ENCODE measurements at places on chromosomes 4 and X. TPM values are rescaled to one million over a fixed set of nuclear protein-coding genes. Genes with fewer than 3 reads are reported as not detected.

DNA sequence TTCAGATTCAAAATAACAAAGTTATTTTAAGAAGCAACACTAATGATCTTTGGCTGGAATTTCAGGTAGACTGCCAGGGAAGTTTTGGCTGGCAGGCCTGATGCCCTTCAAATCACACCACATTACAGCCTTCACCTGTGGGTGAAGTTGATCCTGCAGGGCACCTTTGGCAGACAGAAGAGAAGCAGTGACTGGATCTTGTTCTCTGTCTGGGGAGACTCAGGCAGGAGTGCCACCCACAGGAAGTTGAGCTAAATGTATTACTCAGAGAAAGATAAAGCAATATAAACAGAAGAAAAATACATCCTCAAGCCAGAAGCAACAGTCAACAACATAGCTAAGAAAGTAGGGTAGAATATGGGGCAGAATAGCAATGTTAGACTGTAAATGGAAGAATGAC is 12.8 kb upstream of the CFAP299 start:
- peak; percentile 24 for DNase-seq

Gene ZNF41
- 12.2 TPM for total RNA-seq

Gene FAM9C
- total RNA-seq, result not detected

Gene MAGEA2
- not detected for total RNA-seq

Gene SPACA5
- total RNA-seq, result not detected

- DNase-seq, result no peak
These were observed 26.4 kb downstream of the GAK start for GRCh38 chr4:905485-906338.

DNA sequence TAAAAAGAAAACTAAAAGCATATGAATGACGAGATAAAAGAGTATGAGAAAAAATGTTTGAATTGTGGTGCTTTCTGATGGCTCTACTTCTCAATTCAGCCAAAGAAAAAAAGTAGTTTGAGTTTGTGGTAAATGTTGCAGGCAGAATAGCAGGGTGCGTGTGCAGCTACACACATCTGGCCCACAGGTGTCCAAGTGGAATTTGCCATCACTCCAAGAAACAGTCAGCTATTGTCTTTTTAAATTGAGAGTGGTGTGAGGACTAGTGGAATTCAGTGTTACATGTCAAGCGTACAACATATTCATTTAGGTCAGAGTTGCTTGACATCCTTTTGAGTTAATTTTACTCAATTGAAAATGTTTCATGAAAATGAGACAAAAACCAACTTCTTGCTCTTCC is 424.8 kb upstream of the MAD2L1 start:
- DNase-seq, result no peak

- DNase-seq, result no peak
These were observed 7.2 kb downstream of the IBSP start for GRCh38 chr4:87806520-87806919.

DNA sequence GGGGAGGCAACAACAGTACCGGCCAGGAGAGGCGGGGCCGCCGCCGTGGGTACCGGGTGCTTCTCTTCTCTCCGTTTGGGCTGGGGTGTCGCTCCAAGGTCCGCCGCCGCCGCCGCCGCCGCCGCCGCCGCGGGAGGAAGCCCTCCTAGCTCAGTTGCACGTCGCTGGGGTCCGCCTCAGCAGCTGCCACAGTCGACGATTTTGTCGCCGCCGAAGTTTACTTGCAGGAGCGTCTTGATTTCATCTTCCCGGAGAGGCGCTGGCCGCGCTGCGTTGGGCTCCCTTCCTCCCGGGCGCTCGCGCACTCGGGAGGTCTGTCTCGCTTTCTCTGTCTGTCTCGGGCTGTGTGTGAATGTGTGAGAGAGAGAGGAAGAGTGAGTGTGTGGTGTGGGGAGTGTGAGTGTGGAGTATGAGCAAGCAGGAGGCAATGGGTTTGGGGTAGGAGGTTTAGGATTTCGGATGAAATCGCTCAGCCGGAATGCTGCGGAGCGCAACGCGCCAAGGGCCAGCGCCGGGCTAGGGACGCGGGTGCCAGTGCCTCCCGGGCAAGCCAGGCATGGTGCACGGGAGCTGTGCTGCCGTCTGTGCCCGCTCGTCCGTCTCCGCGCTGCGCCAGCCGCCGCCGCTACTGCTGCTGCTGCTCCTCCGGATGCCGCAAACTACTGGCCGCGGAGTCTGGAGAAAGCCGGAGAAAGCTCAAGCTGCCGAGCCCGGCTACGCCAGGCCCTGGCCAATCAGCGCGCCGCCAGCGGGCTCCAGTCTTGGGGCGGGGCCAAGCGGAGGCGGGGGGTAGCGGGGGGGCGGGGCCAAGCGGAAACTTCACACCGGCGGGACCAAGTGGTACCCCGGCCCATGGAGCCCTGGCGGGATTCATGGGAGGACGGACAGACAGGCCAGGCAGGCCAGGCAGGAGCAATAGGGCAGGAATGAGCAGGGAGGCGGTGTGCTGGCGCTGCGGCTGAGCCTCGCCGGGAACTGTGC is at the start of gene PCDH19:
TSS of gene PCDH19 (minus strand) at position 664 of the 981 bp plus-strand sequence. CDS start 1,676 bp downstream, outside the sequence.
- DNase-seq, result peak; percentile 36

- DNase-seq, result no peak
These were observed 2.6 kb upstream of the ADH1A start for GRCh38 chr4:99293357-99293756.

GRCh38 chr4:6460876-6461275 is 11.5 kb downstream of the PPP2R2C start:
- DNase-seq, result no peak

Gene TMPRSS11A
- not detected for total RNA-seq

- no peak for DNase-seq
These were observed 37.1 kb downstream of the SRPX start for GRCh38 chrX:38183596-38183995.

- peak; percentile 38 for DNase-seq
These were observed 40.0 kb downstream of the RIPPLY1 start for GRCh38 chrX:106862972-106863688.

Gene CT83
- 30.5 TPM for total RNA-seq
